ENCODE measurements at places on chromosomes 3 and 15.

DNA sequence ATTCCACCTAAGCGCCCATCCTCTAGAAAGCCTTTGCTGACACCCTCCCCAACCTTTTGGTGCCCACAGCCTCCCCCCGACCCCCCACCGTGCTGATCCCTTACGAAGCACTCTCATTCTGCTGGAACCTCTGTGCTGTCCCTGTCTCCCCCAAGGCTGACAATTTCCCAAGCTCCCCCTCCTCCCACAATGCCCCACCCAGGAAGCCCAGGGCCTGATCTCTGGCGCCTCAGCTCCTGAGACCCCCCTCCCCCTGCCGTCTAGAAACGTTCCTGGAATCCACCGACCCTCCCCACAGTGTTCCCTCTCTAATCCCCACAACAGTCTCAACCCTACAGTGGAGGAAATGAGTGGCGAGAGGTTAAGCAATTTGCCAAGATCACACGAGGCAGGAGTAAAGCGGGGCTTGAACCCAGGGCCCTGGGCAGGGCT, 18.3 kb downstream of the MYL3 start:
- no peak for DNase-seq

- DNase-seq, result peak; percentile 71
Measured at GRCh38 chr3:50430950-50431435, 71.7 kb upstream of the TMEM115 start.

DNA sequence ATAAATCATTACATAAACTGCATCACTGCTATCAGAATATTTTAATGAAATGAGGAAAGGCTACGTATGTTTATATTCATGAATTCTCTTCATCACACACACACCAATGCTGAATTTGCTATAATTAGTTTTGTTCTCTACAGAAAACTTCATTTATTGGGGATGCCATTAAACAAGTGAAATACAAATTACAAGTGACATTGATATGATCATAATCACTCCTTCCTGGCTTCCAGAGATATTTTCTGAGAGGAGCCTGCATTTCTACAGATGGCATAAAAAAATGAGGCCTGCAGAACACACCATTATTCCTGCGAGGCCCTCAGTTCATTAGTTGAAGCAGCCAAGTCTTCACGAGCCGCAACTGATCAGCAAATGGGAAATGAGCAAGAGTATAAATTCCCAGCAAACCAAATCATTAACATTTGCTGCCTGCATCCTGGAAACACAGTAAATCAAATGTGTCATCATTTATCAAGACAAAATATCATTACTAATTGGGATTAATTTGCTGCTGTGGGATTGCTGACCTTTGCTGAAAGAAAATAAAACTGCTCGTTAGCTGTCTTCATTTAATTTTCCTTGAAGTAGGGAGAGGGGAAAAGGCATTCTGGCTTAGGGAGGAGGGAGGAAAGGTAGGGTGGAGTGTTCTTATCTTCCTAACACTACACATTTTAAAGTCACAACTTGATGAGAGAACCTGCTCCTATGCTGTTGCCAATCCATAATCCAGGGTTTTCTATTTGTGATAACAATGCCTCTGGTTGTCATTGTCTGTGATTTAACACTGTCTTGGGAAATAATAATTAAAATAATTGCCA, 921.9 kb downstream of the SQOR start:
- DNase-seq, result peak; percentile 4

DNA sequence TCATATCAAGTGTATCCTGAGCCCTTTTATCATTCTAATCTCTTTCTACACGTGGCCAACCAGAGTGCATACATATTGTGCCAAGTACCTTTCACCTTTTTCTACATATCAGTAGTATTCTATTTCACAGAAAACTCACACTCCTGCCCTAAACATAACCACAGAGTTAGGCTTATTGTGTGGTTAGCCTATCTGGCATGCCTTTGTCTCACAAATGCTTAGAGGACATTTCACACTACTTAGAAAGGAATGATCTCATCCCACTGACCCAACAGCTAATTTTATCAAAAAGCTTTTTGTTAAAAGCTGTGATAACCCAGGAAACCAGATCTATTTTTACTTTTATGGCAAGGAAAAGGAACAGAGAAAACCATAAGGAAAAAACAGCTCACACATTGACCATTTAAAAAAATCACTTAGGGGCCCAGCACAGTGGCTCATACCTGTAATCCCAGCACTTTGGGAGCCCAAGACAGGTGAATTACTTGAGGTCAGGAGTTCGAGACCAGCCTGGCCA, 17.8 kb upstream of the MAP4 start:
- no peak for DNase-seq

DNA sequence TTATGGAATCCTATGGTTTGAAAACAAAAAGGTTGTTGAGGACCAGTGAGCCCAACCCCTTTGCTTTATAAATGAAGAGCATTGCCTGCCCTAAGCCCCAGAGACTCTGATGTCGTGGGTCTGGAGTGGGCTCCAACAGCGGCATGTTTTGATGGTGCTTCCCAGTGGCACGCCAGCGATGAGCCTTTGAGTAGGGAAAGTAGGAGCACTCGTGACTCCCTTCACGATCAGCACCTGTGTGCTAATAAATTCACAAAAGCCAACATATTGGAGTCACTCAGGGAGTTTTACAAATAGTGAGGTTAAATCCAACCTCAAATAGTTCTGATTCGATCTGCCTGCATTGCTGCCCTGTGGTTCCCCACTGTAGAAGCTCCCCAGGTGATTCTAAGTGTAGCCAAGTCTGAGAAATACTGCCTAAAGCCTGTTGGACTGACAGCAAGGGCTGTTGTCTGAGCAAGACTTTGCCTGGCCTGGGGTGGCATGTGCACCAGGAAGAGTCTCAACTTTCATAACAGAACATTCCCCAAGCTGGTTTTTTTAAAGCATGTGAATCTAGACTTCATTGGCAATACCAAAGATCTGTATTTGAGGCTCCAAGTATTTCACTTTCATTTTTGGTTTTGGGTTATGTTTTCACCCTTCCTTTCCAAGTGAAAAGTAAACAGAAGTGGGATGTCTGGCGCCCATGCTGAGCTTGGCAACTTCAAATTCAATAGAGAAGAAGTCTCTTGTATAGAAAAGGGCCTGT, 9.9 kb downstream of the CCR5 start:
- DNase-seq, result peak; percentile 31

DNA sequence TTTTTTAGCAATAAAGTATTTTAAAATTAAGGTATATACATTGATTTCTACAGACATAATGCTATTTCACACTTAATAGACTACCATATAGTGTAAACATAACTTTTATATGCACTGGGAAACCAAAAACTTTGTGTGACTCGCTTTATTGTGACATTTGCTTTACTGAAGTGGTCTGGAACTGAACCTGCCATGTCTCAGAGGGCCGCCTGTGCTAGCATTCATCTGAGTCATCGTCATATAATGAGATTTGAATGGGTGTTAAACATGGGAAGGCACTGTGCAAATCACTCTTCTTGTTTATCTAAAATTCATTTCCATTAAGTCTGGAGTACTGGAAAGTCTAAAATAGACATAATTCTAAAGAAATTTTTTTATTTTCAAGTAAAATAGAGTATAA, 12.9 kb downstream of the EIF2AK4 start:
- no peak for DNase-seq

DNA sequence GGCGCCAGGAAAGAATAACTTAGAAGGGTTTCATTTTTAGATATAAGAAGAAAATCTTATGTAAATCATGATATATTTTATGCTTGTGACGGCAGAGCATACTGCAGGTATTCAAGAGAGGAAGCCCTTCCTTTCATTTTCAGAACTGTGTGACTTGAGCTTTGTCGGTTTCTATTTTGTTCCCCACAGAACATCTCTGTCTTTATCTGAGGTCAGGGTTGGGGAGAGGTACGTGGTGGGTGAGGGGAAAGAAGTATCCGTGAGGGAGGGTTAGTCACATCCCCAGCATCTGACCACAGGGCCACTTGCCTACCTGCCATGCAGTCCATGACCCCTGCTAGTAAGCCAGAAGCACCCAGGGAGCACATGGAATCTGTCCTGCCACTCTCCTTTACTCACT, 126.5 kb downstream of the DGKG start:
- no peak for DNase-seq

DNA sequence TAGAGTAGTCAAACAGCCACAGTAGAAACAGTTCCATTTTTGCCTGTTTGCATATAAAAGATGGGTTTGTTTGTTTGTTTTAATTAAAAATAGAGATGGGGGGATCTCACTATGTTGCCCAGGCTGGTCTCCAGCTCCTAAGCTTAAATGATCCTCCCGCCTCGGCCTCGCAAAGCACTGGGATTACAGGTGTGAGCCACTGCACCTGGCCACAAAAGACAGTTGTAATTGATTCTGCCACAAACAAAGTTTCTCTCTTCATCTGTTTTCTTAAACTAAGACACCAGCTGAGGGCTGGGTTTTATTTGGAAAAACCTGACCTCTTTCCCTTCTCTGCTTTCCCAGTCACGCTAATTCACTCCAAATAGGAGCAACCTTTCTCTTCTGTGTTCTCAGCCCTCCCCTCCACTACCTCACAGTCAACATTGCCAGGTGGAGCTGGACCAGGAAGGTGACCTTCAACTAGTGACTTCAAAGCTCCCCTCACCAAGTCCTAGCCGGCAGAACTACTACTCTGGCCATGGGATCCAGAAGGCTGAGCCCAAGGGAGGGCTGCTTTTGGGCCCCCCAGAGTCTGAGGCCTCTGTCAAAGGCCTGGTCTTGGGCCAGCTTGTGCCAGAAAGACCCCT, 1.5 kb upstream of the IDH2 start:
- no peak for DNase-seq

DNA sequence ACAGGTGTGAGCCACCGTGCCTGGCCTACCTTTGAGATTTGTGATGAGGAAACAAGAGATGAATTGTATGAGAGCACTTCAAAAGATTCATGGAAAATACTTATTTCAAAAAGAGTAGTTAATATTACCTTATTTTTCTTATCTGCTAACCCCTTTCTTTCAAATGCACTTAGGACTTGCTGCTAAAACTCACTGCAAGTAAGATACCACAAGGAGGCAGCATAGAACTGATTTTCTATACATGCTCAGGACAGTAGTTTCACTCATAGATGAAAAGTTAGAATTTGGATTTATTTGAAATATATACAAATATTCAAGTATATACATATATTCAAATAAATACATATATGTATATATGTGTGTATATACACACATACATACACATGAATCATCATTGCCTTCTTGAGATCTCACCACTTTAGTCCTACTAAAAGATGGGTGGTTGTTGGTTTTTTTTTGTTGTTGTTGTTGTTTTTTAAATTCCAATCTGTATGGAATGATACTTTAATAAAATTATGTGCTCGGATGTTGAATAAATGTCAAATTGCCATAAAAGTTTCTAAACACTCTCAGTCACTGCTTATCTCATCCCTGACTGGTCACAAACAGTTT, 2.4 kb downstream of the CCNDBP1 start:
- peak; percentile 34 for DNase-seq
